ENCODE measurements at places on chromosomes 6 and 20. TPM values are rescaled to one million over a fixed set of nuclear protein-coding genes. Genes with fewer than 3 reads are reported as not detected.

DNA sequence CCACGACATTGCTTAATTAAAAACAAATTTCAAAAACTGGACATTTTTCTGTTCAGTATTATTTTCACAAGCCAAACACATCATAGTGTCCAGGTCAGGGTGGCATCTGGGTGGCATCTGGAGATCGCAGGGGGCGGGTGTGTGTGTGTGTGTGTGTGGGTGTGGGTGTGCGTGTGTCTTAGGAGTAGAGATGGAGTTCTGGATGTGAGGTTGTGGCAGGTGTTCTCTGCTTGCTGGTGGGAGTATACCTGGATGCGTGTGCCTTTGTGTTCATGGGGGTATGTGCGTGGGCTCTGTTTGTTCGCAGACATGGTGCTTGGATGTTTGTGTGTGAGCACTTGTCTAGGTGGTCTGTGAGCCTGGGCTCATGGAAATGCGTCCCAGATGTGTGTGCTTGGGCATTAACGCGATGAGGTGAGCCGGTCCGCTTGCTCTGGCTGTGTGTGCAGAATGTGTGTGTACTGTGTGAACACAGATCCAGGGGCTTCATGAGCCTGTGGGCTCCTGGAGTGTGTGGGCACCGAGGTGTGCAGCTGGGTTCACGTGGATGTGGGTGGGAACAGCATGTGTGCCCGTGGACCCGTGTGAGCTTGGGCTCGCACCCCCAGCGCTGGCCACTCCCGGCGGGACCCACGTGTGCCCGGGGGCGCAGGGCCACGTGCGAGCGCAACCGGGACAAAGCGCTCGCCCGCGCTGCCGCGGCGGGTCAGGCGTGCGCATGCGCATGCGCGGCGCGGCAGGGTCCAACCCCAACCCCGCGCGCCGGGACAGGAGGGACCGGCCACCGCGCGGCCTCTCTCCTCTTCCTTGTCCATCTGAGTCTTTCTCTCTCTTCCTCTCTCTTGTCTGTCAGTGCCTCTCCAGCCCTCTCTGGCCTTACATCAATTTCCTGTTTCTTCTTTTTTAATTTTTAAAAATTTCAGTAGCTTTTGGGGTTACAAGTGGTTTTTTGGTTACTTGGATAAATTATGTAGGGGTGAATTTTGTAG lies 60.4 kb downstream of the SRC start:
- DNase-seq = peak; percentile 65

GRCh38 chr6:147205690-147206600 lies 1.7 kb downstream of the STXBP5 start:
- no peak for DNase-seq

- DNase-seq = no peak
These were observed 63.6 kb upstream of the ZNF217 start for GRCh38 chr20:53657279-53657678.

DNA sequence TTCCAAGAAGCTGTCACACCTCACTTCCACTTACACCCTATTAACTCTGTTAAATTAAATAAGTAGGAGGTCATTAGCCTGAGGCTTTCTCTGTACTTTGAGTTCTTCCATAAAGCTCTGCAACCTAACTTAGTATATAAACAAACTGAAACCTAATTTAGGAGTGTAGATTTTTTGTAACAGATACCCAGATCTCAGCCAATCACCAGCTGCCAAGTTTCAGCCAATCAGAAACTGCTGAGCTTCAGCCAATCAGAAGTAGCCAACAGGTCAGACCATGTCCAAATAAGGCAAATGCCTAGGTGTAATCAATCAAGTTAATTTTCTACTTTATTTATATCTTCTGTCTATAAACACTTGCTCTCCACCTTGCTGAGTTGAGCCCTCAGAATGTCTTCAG lies 142.7 kb upstream of the SULF2 start:
- DNase-seq = no peak

GRCh38 chr6:1554476-1555310 lies 55.0 kb upstream of the FOXC1 start:
- no peak for DNase-seq

DNA sequence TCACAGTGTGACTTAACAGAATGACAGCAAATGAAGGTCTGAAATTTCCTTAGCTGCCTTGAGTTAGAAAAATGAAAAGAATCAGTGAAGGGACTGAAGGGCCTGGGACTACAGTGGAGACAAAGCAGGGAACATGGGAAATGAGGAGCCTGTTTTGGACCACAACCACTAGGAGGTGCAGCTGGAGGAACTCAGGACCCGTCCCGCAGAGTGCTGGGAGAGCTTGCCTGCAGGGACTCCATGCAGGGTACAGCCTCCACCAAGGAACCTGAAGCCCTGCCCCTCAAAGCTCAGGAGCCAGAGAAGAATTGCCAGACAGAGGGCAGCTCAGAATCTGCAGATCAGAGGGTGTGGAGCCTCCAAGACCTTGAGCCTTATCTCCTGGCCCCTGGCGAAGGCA lies 50.7 kb downstream of the LRFN2 start:
- no peak for DNase-seq

- no peak for DNase-seq
These were observed 222.4 kb upstream of the FAM83B start for GRCh38 chr6:54624216-54624615.

- DNase-seq = no peak
These were observed 83.7 kb upstream of the MPC1 start for GRCh38 chr6:166466178-166467122.

DNA sequence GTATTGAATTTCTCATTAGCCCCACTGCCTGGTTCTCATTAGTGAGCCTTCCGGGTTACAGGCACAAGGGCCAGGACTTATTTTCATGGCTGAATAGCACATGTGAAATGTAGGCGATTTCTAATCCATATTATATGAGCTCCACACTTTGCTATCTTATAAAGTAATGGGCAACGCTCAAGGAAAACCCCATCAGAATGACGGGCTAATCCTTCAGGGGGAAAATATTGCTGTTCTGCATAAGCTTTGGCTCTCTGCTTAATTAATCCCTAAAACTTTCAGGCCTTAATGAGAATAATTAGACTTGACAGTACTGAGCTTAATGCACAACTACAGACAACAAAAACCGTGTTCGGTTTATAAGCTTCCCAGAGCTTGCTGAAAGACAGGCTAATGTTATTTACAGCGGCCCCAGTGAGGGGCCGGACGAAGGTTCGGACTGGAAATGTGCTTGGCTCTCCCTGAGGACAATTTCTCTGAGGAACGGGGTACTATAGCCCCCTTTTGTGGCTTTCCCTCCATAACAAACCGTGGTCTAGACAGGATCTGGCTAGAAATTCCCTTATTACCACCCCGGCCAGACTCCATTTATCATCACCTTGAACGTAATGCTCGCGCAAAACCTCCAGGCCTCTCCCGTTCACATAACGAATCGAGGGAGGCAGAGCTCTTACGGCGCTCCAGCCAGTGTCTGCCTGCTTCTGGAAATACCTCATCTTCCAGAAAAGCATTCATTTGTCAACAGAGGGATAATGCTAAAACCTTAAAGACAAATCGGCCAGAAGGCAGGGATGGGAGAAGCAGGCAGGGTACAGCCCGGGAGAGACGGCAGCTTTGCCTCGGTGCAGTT lies 164.5 kb downstream of the CD83 start:
- DNase-seq = no peak

GRCh38 chr6:13769034-13769654 lies 45.2 kb downstream of the MCUR1 start:
- DNase-seq = no peak

DNA sequence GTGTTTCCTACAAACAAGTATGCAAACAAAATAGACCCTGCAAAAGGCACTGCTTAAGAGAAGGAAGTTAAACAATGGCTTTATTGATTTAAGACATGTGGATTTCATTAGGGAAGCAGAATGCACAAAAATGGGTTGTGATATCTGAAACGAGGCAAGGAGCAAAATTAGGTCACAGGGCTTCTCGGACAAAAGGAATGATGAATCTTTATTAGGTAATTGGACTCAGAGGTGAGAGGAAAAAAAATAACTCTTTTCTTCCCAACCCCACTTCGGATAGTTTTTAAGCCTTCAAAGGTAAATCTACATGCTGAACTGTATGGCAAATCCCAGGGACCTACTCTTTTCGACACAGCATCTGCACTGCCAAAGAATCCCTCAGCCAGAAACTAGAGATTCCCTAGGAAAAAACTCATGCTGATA lies 183.0 kb upstream of the TAB2 start:
- DNase-seq = no peak

- no peak for DNase-seq
These were observed 1.6 kb upstream of the MDGA1 start for GRCh38 chr6:37699138-37699766.

GRCh38 chr20:38198238-38198861 lies 33.3 kb upstream of the TGM2 start:
- DNase-seq = no peak

GRCh38 chr20:57369596-57369995 lies 18.5 kb downstream of the RAE1 start:
- no peak for DNase-seq

DNA sequence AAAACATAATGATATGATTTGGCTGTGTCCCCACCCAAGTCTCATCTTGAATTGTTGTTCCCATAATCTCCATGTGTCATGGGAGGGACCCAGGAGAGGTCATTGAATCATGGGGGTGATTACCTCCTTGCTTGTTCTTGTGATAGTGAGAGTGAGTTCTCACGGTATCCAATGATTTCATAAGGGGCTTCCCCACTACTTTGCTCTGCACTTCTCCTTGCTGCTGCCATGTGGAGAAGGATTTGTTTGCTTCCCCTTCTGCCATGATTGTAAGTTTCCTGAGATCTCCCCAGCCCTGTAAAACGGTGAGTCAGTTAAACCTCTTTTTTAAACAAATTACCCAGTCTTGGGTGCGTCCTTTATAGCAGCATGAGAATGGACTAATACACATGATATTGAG lies 156.8 kb upstream of the PLCB4 start:
- no peak for DNase-seq

DNA sequence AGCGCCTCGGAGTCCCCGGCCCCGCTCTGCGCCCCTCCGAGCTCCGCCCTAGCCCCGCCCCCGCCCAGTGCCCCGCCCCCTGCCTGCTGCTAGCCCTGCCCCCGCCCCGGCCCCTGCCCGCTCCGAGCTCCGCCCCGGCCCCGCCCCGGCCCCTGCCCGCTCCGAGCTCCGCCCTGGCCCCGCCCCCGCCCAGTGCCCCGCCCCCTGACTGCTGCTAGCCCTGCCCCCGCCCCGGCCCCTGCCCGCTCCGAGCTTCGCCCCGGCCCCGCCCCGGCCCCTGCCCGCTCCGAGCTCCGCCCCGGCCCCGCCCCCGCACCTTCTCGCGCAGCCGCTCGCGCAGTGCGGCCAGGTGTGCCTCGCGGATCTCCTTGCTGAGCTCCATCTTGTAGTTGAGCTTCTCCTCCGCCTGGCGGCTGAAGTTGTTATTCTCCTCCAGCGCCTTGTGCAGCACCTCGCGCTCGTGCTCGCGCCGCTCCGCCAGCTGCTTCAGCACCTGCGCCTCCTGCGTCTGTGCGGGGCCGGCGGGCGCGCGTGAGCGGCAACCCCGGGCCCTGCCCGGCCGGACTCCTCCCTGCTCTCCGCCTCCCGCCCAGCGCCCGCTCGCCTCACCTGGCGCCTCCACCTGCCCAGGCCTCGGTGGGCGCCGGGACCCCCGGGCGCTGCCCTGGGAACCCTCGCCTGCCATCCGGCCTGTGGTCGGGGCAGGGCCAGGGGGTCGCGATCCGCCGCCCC lies 11.3 kb downstream of the STMN3 start:
- DNase-seq = peak; percentile 95

REPS1 gene
- 95.4 TPM for total RNA-seq

KCNK15 gene
- total RNA-seq = 0.20 TPM

PSORS1C1 gene
- total RNA-seq = 1.1 TPM

MARCKS gene
- 174 TPM for total RNA-seq

RIMS1 gene
- total RNA-seq = 6.0 TPM

OPRM1 gene
- not detected for total RNA-seq

NQO2 gene
- 17.3 TPM for total RNA-seq

TRIM40 gene
- not detected for total RNA-seq

PRRC2A gene
- total RNA-seq = 290 TPM

ZBTB12 gene
- 37.1 TPM for total RNA-seq

MROH8 gene
- total RNA-seq = 4.9 TPM

SLC22A7 gene
- total RNA-seq = not detected
